ENCODE measurements at places on chromosomes 1 and 21.

- DNase-seq = no peak
Observed at GRCh38 chr1:1270813-1271212, 2.8 kb downstream of the UBE2J2 start.

DNA sequence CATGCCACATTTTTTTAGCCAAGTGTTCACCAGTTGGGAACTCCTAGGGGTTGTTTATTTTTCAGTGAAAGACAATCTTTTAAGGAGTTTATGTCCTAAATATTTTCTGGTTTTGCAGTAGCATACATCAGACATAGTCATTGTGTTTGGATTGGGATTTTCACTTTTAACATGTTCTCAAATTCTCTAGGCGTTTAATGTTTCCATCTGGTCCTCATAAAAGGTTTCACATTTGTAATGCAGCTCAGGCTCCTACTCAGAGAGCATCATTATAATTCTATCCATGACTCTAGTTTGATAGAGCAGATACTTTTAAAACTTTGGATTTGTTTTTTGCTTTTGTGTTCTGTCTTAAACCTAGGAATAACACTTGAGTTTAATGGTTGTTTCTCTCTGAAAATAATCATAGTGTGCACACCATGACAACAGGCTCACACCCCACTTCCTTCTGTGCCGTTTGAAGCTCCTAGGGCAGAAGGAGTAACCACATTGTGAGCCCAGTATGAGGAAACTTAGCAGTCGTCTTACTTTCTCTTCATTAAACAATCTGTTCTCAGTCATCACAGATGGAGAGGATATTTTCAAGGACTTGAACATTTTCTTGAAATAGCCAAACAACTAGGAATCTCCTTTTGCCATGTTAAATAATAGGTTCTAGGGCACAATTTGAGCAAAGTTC, 219.6 kb downstream of the PDE4B start:
- no peak for DNase-seq

DNA sequence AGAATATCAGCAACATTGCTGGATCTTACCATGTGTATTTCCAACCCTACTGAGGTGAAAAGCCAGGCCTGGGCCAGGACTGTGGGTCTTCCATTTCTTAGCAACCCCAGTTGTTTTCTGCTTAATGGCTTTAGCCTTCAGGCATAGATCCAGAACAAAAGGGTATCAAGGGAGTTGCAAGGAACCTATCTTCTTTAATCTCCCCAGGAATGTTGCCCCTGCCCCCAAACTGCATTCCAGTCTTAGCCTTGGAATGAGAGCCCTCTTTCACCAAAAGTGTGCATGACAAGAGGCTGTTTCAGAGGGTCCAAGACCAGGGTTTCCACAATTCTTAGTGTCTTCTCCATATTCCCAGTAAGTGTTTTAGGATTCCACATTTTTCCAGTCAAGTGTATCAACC, 87.9 kb upstream of the SOX13 start:
- DNase-seq = no peak

- no peak for DNase-seq
Observed at GRCh38 chr1:219666242-219666641, 53.3 kb upstream of the ZC3H11B start.

- no peak for DNase-seq
Observed at GRCh38 chr1:47555841-47556560, 118.2 kb downstream of the FOXD2 start.

DNA sequence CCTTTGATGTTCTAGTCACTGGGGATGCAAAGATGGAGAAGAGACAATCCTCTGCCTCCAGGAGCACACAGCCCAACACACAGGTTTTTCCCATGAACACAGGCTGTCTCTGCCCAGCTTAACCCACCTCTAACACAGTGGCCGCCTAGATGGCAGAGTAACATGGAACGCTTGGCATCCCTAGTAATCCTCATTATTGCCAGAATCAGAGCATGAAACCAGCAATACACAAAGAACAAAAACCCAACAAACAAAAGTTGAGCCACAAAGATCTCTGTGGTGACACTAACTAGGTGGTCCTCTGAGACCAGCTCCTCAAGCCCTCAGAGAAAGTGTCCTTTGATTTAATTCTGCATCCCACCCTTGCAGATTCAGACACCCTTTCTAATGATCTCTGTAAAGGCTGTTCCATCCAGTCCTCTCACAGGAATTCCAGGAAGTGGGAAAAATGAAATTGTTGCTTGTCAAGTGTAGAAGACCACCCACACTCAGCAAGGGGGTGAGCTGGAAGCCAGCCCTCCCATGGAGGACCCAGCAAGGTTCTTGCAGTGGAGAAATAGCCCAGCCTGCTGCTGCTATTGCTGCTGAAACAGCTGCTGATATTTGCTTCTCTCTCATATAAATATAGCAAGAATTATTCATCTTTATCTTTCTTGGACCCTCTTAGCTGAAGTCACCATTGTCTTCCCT, 7.4 kb upstream of the ATP2B4 start:
- no peak for DNase-seq

GRCh38 chr1:94111879-94112278, 9.1 kb downstream of the ABCA4 start:
- no peak for DNase-seq

GRCh38 chr21:46265736-46266525, 19.5 kb downstream of the MCM3AP start:
- no peak for DNase-seq

DNA sequence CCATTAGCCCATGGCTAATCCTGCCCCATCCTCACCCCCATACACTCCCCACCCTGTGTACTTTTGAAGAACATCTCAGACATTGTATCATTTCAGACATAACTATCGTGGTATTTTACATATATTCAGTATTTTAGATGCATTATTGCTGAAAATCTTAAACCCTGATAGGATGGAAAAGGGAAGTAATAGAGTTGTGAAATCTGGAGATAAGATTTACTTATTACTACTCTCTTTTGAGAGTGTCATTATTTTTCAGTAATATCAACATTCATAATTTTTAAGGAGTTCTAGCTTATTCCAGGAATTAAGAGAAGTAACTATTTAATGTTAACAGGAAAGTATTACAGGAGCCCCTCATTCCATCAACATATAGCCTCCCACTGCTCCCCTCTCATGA, 34.4 kb downstream of the ADCY10 start:
- no peak for DNase-seq

GRCh38 chr1:182227864-182228547, 163.6 kb downstream of the GLUL start:
- DNase-seq = no peak

GRCh38 chr1:60874718-60875117, 207.6 kb upstream of the NFIA start:
- DNase-seq = no peak

DNA sequence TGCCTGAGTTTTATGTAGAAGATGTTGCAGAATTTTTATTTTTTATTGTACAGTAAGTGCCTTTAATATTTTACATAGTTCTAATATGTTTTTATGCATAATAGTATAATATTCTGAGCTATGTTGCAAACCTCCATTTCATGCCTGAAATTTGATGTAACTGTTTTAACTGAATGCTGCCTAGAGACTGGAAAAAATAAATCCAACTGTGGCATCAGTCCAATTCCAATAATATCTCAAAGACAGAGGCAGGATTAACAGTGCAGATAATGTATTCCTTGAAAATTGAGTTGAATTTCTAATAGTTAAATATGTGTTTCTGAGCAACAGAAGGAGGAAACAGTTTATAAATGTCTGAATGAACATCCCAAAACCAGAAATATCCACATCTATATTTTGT, 61.1 kb upstream of the KIF1B start:
- DNase-seq = no peak

DNA sequence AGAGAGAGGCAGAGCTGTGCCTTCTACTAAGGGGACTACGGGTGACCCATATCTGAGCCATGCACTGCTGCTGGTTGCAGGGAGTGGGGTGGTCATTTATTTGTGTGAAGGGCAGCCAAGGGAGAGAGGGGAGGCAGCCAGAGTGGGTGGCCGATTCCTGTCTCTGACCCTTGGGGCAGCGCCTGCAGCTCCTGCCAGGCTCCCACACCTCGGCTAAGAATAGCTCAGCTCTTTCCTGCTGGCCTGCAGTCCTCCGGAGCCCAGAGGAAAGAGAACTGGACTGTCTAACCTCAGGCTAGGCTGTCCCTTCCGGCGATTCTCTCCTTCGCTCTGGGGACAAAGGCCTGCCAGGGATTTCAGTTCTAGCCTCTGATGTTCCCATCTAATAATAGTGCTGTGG, 11.6 kb upstream of the CD34 start:
- DNase-seq = no peak

GRCh38 chr1:54768093-54768492, 3.8 kb upstream of the PARS2 start:
- DNase-seq = no peak

- no peak for DNase-seq
Observed at GRCh38 chr1:242243472-242243871, 244.6 kb upstream of the MAP1LC3C start.

DNA sequence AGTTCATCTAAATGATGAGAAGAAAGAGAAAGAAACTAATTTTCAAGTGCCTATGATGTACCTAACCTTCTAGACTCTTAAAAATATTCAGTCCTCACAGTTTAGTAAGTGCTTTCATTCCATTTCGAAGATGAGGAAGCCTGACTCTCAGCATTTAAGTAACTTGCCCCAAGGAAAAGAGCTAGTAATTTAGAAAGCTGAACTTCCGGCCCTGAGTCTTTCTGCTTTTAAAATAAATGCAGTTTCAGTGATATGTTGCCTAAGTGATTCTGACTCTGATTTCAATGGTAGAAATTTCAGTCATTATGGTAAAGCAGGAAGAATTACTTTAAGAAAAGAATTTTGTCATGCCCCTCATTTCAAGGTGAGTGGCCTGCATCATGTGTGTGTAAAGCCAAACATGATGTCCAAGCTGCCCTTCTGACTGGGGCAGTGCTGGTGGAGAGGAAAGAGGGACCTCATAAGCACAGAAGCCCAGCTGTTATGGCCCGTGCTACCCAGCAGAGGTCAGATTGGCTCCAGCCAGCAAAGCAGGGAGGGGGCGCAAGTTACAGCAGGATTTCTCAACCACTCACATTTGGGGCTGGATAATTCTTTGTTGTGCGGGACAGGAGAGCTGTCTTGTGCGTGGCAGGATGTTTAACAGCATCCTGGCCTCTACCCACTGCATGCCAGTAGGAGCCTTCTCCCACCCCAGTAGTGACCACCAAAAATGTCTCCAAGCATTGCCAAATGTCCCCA, 10.7 kb downstream of the ATP1A4 start:
- no peak for DNase-seq

DNA sequence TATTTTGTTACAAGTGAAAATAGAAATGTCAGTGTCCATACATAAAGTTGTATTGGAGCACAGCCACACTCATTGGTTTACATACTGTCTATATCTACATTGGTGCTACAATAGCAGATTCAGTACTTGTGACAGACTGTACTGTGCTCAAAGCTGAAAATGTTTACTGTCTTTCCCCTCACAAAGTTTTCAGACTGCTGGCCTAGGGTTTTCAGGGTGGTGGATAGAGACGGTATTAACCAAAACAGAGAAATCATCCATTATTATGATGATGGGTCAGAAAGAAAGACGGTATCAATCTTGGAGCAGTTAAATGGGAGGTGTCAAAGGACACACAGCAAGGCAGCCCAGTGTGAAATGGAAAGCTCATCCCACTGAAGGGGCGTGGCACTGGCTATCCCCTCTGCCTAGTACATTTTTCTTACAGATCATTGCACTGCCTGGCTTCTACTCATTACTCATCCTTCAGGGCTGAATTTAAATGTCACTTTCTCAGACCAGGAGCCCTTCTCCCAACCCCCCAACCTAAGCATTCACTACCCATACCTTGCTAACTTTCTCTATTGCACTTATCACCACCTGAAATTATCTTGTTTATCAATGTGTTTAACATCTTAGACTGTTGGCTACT, 10.2 kb downstream of the JAK1 start:
- no peak for DNase-seq

GRCh38 chr1:190908691-190909090, 431.0 kb upstream of the BRINP3 start:
- no peak for DNase-seq

DNA sequence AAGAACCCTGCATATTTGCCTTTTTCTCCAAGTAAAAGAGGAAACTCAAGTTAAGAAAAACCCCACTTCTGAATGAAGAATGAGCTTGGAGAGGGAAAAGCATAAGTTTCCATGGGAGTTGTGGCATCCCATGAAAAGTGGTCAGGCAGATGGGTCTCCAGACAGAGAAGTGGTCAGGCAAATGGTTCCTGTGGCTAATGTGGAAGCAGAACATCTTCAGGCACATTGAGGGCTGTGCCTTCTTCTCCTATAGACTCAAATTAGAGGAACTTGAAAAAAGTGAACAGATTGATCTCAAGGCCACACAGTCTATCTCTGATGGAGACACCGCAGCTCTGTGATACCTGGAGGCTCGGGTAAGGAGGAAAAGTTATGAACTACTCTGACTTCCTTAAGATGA, 55.7 kb upstream of the KIRREL1 start:
- no peak for DNase-seq

DNA sequence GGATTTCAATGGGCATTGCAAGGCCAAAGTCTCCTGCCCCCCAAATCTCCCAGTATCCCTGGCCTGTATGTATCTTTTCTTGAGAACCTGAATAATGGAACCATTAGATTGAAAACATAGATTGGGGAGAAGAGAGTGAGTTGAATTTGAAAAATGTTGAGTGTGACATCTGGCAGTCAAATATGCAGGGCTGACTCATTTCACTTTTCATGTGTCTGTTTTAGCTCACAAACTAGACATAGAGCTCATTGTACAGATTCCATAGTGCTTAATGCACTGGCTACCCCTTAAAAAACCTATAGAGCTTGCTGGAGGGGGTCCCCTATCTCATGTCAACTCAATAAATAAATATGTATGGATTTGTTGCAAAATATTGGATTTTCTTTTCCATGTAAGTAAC, 30.8 kb downstream of the DDR2 start:
- no peak for DNase-seq

DNA sequence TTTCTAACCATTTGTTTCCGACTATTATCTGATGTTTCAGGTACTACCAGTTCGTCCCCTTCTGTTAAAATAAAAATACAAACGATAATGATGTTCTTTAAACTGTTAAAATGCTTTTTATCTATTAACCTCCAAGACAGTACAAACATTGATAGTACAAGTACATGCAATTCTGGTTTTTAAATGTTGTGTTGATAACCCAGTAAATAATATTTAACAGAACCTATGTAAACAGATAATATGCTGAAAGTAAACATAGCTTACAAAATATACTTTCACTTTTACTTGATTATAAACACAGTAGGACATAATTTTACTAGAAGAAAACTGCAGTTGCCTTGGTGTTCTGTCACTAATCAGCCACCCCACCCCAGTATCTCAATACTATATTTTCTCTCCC, 76.9 kb downstream of the COQ8A start:
- DNase-seq = no peak

DNA sequence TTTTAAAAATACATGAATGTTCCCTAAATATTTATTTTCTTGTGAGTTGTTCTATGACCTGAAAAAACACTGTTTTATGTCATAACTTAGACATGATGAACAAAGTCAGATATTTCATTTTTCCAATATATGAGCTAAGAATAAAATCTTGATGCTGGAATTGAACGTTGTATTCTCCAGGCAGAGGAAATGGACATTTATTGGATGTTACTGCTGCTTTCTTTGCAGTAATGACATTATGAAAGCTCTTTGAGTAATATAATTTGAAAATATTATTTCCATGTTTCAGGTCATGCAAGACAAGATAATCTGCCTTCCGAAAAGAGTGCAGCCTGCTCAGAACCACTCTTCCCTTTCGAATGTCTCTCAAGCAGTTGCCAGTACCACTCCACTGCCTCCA, 79.5 kb downstream of the LRRC8C start:
- DNase-seq = no peak
